Stomach (tissue), 19 donors: ENCODE measurements at places on chromosomes 13 and 19. TPM values are rescaled to one million over a fixed set of nuclear protein-coding genes. Genes with fewer than 3 reads are reported as not detected.

DNA sequence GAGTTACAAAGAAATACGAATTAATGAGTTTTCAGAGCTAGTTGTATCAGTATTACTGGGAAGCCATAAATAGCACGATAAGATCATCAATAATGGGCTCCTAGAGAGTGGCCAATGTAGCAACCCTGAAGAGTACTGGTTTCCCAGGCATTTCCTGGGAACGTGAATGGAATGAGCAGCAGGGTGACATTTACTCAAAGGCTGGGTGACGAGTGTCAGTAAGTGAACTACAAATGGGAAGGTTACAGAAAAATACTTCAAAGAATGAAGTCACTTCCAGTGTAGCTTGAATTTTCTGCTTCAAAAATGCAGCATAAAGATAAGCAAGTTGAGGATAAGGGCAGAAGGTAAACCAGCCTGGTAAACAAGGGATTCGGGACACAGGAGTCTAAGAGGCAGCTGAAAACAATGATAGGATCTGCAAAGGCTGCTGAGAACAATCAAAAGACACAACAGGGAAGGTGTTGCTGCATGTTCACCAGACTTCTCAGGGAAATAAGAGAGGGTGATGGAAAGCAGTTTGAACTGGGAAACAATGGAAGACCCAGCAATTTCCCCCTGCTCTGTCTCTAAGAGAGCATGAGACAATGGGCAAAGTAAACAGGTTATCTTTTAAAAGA lies 48.6 kb upstream of the POSTN start:
- DNase-seq = no peak

The TSSK6 gene
- total RNA-seq = 31.7 TPM

- DNase-seq = no peak
These were observed 1246.5 kb downstream of the UQCRFS1 start for GRCh38 chr19:27966390-27966816.

The TICAM1 gene
- 19.6 TPM for total RNA-seq

GRCh38 chr19:3186891-3187661 lies 1.3 kb downstream of the NCLN start:
- DNase-seq = no peak

GRCh38 chr13:107778094-107778493 lies 437.2 kb downstream of the LIG4 start:
- DNase-seq = no peak

GRCh38 chr13:33283195-33283911 lies 2.2 kb downstream of the STARD13 start:
- DNase-seq = no peak

The ZNF610 gene
- total RNA-seq = 2.2 TPM

The PPM1N gene
- total RNA-seq = not detected

DNA sequence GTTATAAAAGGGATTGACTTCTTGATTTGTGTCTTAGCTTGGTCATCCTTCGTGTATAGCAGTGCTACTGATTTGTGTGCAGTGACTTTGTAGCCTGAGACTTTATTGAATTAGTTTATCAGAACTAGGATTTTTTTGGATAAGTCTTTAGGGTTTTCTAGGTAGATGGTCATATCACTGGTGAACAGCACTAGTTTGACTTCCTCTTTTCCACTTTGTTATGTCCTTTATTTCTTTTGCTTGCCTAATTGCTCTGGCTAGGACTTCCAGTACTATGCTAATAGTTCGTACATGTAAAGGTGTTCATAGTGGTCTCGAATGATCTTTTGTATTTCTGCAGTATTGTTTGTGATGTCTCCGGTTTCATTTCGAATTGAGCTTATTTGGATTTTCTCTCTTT lies 145.4 kb downstream of the DNAJC3 start:
- DNase-seq = no peak

DNA sequence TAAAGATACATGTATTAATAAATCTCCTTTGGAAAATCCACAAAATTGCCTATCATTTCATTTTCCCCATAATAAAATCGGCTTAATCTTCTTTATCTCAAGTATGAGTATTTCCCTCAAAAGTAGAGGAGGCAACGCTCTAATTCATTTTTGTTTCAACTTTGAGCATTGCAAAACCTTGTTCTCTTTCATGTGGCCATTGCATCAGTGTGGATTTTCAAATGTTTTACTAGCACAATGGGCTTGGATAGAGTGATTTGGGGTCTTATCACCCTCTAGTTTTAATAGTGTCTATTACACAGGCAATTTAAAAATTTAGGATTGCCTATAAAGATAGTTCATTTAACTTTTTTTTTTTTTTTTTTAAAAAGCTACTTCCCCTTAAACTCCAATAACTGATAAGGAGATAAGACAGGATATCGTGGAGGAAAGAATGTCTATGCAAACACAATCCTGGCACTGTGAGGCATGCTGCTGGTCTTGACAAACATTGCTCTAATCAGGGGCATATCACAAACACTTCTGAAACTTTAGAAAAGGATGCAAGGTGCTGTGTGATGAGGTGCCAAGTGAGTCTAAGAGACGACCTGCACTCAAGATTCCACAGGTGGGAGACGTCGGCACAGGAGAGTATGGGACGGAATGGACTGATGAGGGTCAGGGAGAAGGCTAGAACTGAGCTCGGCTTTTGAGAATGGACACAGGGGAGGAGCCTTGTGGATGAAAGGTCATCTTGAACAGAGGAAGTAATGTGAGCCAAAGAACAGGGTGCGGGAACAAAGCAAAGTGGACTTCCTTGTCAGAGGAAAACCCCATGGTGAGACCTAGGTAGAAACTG lies 199.7 kb downstream of the IRS2 start:
- DNase-seq = peak; percentile 54

GRCh38 chr13:102333320-102334198 lies 68.3 kb downstream of the FGF14 start:
- DNase-seq = no peak

- DNase-seq = no peak
These were observed 9.7 kb upstream of the ATP1A3 start for GRCh38 chr19:42003506-42004294.

The GAPDHS gene
- not detected for total RNA-seq

DNA sequence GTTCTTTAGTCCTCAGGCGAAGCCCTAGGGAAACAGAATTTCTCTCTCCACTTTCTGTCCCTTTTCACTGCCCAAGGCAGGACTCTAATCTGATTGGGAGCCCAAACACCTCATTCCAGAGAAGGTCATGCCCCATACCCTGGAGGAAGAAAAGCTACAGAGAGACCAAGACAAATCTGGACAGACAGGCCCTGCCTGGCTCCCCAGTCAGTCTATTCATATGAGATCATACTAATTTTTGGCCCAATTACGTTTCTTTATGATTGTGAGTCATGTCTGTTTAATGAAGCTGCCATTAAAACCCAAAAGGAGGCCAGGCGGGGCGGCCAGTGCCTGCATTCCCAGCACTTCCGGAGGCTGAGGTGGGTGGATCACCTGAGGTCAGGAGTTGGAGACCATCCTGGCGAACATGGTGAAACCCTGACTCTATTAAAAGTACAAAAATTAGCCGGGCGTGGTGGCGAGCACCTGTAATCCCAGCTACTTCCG lies 3.3 kb upstream of the AP3D1 start:
- DNase-seq = no peak

- DNase-seq = no peak
These were observed 2.3 kb downstream of the MAP3K10 start for GRCh38 chr19:40193587-40193849.

The FOXA3 gene
- 7.6 TPM for total RNA-seq

The ZNF227 gene
- total RNA-seq = 31.9 TPM

DNA sequence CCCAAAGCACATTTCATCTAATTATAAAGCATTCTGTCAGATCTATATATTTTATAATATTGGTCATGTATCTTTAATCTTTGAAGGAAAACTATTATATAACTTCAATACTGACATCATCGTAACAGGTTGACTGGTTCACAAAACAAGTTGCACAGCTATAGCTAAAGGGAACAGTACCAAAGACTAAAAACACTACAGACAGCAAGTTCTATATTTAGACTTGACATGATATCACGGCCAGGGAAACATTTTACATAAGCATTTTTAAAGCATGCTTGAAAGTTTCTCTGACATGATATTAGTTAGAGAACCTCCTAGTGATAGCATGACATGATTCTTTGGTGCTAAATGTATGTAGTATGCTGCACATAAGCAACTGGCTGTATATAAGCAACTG lies 182.5 kb downstream of the NDFIP2 start:
- DNase-seq = no peak

DNA sequence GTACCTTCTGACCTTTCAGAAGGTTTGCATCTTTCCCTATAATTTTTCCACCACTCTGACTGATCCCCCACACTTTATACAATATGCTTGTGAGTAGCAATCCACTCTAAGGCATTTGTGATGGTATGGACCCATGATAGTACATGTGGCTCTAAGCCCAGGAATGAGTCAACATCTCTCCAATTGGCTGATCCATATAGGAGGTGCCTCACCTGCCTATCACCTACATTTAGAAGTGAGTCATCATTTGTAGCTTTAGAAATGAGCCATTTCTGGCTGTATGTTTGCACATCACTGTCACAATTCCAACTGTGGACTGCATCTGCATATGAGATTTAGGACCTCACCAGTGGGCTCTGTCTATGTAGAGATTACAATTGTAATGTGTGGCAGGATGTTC lies 133.1 kb upstream of the ZNF91 start:
- no peak for DNase-seq

The ZNF865 gene
- total RNA-seq = 7.0 TPM

DNA sequence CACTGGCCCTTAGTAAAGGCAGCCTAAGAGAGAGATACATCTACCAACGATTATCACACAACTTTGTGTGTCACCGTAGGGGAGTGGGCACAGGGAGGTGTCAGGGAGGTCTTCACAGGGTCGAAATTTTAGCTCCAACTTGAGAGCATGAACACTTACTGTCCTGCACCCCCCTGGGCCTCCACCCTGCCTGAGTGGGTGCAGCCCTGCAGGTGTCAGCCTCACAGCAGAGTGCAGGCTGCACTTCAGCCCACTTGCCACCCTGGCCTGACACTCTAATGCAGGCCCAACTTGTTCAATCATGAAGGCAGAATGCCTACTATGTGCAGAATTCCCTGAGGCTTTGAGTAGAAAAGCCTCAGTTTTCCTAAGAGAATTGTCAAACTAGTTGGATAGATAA lies 4.0 kb upstream of the SMAD9 start:
- DNase-seq = no peak

GRCh38 chr13:24071016-24071415 lies 89.5 kb upstream of the SPATA13 start:
- DNase-seq = no peak

The KLK10 gene
- 1.3 TPM for total RNA-seq

- DNase-seq = no peak
These were observed 27.4 kb upstream of the CACTIN start for GRCh38 chr19:3653865-3654513.

- DNase-seq = no peak
These were observed 6.0 kb downstream of the ZNF559 start for GRCh38 chr19:9329999-9330398.

The SOX1 gene
- total RNA-seq = not detected

The SYCN gene
- total RNA-seq = not detected

GRCh38 chr13:88153353-88153752 lies 482.2 kb downstream of the SLITRK5 start:
- no peak for DNase-seq

GRCh38 chr13:37241786-37242185 lies 136.3 kb upstream of the CSNK1A1L start:
- DNase-seq = no peak

- DNase-seq = no peak
These were observed 34.6 kb upstream of the SOX1 start for GRCh38 chr13:112032186-112032993.

The PRTN3 gene
- total RNA-seq = not detected

GRCh38 chr13:106533943-106534638 lies 1.4 kb downstream of the EFNB2 start:
- peak; percentile 82 for DNase-seq

The ICAM5 gene
- 0.45 TPM for total RNA-seq

GRCh38 chr19:29001597-29002245 lies 211.2 kb downstream of the UQCRFS1 start:
- DNase-seq = no peak

The CABP5 gene
- total RNA-seq = not detected

DNA sequence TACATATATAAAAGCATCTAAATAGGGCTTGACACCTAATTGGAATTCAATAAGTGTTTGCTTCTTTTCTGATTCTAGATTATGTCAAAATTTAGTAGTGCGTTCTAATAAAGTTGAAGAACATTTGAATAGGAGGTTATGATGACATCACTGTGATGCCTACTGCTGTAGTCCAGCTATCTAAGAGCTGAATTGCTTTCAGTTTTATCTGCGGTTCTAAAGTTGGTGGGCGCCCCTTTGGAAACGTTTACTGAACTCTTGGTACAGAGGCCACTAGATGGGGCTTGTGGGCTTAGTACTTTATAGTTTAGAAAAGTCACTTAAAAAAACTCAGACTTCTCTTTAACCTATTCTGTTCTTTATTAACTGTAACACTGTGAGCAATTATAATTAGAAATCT lies 776.9 kb downstream of the GPC5 start:
- DNase-seq = no peak

DNA sequence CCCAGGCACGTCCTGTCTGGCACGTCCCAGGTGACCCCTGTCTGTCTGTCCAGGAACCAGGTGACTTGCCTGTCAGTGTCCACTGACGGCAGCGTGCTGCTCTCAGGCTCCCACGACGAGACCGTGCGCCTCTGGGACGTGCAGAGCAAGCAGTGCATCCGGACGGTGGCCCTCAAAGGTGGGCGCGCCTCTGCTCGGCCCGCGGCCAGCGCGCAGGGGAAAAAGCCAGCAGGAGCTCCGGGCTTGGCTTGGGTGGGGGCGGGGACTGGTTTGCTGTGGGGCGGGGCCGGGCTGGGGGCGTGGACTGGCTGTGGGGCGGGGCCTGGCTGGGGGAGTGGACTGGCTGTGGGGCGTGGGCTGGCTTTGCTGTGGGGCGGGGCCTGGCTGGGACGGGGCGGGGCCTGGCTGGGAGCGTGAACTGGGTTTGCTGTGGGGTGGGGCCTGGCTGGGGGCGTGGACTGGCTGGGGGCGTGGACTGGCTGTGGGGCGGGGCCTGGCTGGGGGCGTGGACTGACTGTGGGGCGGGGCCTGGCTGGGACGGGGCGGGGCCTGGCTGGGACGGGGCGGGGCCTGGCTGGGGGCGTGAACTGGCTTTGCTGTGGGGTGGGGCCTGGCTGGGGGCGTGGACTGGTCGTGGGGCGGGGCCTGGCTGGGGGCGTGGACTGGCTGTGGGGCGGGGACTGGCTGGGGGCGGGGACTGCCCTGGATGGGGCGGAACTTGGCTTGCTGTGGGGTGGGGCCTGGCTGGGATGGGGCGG lies 7.2 kb downstream of the WDR18 start:
- DNase-seq = no peak

- DNase-seq = no peak
These were observed 473 bp upstream of the SCN1B start for GRCh38 chr19:35029737-35030256.

GRCh38 chr19:5364674-5365073 lies 24.1 kb upstream of the PTPRS start:
- no peak for DNase-seq

- DNase-seq = no peak
These were observed 16.6 kb upstream of the RCBTB1 start for GRCh38 chr13:49602005-49602404.

GRCh38 chr13:80149736-80150135 lies 191.2 kb downstream of the SPRY2 start:
- no peak for DNase-seq

GRCh38 chr13:50071379-50071778 lies 56.1 kb downstream of the KCNRG start:
- DNase-seq = peak; percentile 43
